Right atrium auricular region (tissue), 2 donors: ENCODE measurements at places on chromosomes 2 and 18. TPM values are rescaled to one million over a fixed set of nuclear protein-coding genes. Genes with fewer than 3 reads are reported as not detected.

DNA sequence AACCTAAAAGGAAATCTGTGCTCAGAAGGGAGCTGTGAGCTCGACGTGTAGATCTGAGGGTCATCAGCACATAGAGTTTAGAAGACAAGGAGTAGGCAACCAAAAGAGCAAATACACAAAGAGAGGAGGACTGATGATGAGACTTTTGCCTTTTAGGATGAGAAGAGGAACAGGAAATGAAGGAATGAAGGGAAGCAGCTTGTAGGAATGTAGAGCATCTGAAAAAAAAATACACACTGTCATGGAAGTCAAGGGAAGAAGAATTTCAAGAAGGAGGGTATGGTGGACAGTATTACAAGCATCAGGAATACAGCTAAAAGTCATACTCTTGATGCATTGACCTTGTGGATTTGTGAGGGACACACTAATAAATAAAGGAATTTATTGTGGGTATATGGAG lies 21.9 kb downstream of the CDK15 start:
- no peak for DNase-seq
- no peaks in the 10 kb centered on the region for H3K4me1 ChIP-seq
- no peak overlapping the region for H3K27ac ChIP-seq

- H3K36me3 ChIP-seq, result no peaks in the 10 kb centered on the region
- H3K27ac ChIP-seq, result no peak overlapping the region
- DNase-seq, result no peak
- H3K4me3 ChIP-seq, result no peak overlapping the region
- no peaks in the 10 kb centered on the region for H3K4me1 ChIP-seq
Measured at GRCh38 chr2:4190548-4190947, 487.2 kb downstream of the DCDC2C start.

REG1A gene
- not detected for total RNA-seq

GIGYF2 gene
- 57.1 TPM for total RNA-seq

DNA sequence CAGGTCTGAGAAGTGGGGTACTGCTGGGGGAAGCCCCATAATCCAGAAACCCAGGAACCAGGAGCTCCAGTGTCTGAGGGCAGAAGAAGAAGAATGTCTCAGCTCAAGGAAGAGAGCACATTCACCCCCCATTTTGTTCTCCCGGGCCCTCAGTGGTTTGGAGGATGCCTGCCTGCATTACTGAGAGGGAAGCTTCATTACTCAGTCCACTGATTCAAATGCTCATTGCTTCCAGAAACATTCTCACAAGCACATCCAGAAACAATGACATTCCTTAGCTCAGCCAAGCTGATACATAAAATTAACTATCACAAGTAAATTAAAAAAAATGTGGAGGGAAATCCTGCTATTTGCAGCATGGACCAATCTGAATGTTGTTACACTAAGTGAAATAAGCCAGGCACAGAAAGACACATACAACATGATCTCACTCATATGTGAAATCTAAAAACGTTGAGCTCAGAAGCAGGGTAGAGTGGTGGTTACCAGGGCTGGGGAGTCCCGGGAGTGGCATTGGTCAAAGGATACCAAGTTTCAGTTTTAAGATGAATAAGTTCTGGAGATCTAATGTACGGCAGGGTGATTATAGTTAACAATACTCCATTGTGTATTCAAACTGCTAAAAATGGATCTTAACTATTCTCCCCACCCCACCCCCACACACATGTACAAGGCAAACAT lies 459.3 kb downstream of the GALR1 start:
- H3K36me3 ChIP-seq, result no peaks in the 10 kb centered on the region
- no peak overlapping the region for H3K27ac ChIP-seq
- no peak overlapping the region for H3K4me3 ChIP-seq
- no peak for DNase-seq
- no peaks in the 10 kb centered on the region for H3K4me1 ChIP-seq
